ENCODE measurements at places on chromosomes 16 and 17.

- DNase-seq, result no peak
These were observed 1.1 kb upstream of the PGAP3 start for GRCh38 chr17:39688945-39689344.

DNA sequence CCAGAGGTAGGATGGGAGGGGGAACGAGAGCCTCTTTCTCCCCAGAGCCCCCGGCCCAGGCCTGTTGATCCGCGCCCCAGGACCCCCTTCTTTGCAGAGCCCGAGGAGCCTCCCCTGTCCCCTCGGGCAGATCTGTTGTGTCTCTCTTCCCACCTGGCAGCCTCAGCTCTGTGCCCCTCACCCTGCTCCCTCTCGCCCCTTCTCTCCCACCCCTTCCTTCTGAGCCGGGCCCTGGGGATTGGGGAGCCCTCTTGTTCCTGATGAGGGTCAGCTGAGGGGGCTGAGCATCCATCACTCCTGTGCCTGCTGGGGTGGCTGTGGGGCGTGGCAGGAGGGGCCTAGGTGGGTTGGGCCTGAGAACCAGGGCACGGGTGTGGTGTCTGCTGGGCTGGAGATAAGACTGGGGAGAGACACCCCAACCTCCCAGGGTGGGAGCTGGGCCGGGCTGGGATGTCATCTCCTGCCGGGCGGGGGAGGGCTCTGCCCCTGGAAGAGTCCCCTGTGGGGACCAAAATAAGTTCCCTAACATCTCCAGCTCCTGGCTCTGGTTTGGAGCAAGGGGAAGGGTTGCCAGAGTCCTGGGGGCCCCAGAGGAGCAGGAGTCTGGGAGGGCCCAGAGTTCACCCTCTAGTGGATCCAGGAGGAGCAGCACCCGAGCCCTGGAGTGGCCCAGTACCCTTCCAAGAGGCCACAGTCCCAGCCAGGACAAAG is 65.4 kb downstream of the MRC2 start:
- no peak for DNase-seq

DNA sequence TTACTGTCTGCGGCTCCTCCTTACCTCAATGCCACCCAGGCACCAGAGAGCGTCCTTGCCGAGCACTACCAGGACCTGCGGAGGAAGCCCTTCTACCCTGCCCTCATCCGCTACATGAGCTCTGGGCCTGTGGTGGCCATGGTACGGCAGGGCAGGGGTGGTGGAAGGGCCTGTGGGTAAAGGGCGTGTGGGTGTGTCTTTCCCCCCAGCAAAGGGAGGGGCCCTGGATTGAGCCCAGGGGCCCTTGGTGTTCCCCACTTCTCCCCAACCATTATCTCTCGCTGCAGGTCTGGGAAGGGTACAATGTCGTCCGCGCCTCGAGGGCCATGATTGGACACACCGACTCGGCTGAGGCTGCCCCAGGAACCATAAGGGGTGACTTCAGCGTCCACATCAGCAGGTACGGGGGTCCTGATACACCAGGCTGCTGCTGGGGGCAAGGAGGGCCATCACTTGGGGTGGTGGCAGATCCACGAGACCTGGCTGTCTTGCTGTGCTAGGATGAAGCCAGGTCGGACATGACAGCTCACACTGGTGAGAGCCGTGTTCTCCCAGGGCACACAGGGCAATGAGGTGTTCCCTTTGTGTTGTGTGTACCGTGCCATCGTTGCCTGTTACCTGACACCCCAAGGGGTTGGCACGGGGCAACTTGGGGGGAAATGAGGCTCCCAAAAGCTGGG is 2.2 kb upstream of the DECR2 start:
- no peak for DNase-seq

DNA sequence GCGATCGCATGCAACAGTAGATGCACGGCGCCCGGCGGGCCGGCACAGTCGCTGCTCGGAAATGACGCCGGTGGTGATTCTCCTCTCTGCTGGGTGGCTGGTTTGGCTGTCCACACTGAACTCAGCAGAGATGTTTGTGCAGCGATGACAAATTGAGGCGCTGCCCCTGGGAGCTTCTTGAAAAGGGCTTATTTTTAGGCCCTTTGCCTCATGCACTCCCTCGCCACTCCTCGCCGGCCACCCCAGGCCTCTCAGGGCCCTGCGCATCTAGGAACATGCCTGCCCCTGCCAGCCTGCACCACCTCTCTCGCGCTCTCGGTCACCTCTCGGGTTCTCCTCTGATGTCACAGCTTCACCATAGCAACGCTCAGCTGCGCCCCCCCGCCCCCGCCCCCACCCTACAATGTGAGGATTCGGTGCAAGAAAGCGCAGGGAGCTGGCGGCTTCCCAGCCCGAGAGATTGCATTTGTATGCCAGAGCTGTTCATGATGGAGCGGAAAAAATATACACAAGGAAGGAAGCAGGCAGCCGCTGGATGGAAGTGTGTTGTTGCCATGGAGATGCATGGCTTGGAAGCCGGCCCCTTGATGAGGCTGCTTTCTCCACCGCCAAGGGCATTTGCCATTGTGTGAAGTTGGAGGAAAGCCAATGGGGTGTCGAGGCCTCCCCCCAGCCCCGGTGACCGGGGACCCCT is 81.3 kb upstream of the PLCG2 start:
- no peak for DNase-seq

DNA sequence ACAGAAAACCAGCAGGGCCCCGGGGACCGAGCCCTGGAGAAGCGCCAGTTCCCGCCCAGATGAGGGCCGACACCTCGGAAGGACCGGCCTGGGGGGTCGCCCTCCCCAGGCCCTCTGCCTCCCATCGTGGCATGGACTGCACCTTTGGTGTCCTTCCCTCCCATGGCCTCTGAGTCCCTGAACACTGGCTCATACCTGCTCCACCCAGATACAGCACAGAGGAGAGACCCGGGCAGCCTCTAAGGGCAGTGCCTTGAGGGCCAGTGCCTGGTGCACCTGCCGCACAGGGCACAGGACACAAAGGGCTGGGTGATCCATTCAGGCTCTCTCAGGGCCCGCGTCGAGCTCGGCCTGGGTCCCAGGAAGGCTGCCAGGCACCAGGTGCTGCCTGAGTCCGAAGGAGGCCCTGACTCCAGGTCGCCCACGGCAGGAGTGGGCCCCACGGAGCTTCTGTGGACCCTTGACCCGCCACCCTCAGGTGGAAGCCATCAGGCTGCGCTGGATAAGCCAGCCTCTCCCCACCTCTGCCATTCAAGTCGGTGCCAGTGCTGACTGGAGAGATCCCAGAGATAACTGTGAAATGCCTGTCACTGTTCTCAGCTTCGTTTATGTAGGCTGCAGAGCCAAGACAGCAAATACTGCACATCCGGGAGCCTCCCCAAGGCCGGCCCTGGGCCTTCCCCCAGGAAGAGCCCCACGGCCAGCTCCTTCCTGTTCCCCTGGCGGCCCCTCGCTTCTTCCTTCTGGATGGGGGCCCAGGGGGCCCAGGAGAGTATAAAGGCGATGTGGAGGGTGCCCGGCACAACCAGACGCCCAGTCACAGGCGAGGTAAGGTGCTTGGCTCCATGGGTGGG is at the start of gene ZG16B:
ZG16B (plus strand) TSS at position 803 of the 854 bp plus-strand sequence. CDS start 139 bp downstream, outside the sequence.
- no peak for DNase-seq

DNA sequence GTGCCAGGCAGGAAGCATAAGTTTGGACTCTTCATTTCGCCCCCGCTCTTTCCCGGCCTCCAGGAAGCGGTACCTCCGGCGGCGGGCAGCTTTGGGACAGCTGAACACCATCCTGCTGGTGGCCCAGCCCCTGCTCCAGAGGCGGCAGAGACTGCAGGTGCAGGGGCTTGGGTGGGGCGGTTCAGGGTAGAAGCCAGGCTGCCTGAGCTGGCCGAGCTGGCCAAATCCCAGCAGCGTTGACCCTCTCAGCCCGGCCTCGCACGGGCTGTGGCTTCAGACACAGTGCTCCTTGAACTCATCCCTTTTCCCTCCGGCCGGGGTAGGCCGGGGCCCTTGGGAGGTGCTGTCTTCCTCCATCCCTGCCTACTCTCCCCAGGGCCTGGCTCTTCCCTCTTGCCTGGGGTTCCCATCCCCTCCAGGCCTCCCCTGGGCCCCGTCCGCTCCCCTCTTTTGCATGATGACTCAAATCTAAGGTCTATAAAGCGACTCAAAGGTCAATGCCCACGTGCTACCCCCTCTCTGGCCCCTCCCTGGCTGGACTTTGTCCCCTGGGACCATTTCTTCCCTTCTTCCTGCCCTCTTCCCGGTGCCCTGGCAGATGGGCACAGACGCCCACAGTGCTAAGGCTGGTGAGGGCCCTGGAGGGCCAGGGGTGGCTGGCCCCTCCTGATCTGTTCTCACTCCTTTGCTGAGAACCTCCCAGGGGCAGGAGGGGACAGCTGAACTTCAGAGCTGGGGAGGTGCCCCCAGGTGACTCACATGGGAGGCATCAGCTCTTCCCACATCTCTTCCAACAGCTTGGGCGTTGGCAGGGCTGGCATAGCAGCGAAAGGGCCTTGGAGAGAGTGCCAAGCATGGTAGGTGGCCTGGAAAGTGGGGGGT is 22.7 kb downstream of the MYO15B start:
- DNase-seq, result no peak

GRCh38 chr17:17888371-17888770 is 51.6 kb upstream of the SREBF1 start:
- DNase-seq, result no peak

- no peak for DNase-seq
These were observed 96.2 kb downstream of the USP31 start for GRCh38 chr16:23052908-23053580.

GRCh38 chr16:66166490-66166889 is 200.0 kb upstream of the CDH5 start:
- DNase-seq, result no peak

DNA sequence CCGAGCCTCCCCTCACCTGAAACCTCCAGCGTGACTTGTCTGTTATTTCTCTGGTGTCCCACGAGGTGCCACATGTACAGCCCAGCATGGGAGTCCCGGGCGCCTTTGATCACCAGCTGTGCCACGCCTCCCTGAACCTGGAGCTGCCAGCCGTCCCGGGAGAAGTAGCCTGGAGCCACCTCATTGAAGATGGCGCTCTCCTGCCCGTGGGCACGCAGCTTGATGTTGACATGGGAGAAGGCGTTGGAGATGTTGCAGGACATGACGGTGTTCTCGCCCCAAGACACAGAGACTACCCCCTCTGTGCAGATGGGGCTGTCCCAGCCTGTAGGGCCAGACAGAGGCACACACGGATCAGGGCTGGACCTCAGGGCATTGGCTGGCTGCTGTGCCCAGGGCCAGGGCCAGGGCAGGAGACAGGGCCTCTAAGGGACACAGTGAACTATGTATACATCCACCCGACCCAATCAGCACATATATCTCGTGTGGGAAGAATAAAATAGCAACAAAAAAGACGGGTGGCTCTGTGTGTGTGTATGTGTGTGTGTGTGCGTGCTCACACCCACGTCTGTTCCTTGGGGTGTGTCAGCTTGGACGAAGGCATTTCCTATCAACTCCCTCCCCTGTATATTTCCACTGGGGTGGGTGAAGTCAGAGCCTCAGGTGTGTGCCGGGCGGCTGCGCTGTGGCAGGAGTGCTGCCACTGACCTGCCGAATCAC is 7.3 kb upstream of the CD7 start:
- no peak for DNase-seq

Data from SIG-M5 (cell line).